ENCODE measurements at places on chromosomes 2 and 18. TPM values are rescaled to one million over a fixed set of nuclear protein-coding genes. Genes with fewer than 3 reads are reported as not detected.

DNA sequence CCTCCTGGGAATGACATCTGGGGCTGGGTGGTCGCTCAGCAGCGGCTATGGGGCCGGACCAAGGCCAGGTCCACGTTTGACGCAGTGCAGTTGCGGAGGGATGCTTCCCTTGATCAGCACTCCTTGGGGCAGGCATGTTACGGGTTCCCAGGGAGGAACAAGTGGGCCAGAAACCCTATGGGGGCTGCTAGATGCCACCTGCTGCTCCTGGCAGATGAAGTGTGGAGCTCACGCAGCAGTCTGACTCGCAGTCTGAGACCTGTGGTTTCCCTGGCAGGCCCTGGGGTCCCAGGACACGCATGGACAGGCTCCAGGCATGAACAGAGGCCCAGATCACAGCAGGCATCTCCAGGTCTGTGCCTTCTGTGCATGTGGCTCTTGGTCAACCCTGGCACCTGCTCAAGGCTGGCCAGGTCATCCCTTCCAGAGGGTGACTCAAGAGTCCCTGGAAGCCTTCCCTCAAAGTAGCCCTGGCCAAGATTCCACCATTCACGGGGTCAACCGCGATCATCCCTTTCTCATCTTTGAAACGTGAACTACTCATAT, 20.0 kb downstream of the KCNF1 start:
- peaks cover 27% of the 10 kb centered on the region for H3K4me1 ChIP-seq
- DNase-seq = no peak
- H3K4me3 ChIP-seq = no peak overlapping the region
- H3K27me3 ChIP-seq = peaks cover 36% of the 10 kb centered on the region
- H3K27ac ChIP-seq = no peak overlapping the region
- H3K36me3 ChIP-seq = no peaks in the 10 kb centered on the region

GRCh38 chr18:10343778-10344177, 110.7 kb upstream of the APCDD1 start:
- H3K4me3 ChIP-seq = no peak overlapping the region
- H3K4me1 ChIP-seq = no peaks in the 10 kb centered on the region
- DNase-seq = no peak
- no peak overlapping the region for H3K27ac ChIP-seq

GRCh38 chr2:69619725-69620124, 23.8 kb downstream of the AAK1 start:
- no peak overlapping the region for H3K27ac ChIP-seq
- H3K36me3 ChIP-seq = no peaks in the 10 kb centered on the region
- no peak overlapping the region for H3K4me3 ChIP-seq
- peaks cover 16% of the 10 kb centered on the region for H3K4me1 ChIP-seq
- no peaks in the 10 kb centered on the region for H3K27me3 ChIP-seq

DNA sequence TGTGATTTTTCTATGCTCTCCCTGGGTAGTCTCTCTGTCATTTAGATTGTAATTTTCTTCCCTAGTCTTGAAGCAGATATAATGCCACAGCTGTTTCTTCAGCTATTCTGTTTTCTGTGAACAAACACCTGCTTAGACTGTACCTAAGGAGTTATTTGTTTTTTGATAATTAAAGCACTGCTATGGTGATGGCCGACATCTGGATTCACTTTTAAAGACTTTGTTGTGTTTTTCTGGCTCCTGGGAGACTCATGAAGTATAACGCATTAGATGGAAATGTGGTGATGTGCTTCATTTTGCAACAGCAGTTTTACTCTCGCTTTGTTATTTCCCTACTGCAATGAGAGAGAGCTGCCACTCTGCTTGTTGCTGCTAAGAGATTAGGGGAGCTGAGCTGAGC, 15.7 kb upstream of the C2orf69 start:
- no peak overlapping the region for H3K4me3 ChIP-seq
- no peaks in the 10 kb centered on the region for H3K27me3 ChIP-seq
- no peak for DNase-seq
- no peak overlapping the region for H3K27ac ChIP-seq
- H3K4me1 ChIP-seq = peaks cover 8% of the 10 kb centered on the region
- no peaks in the 10 kb centered on the region for H3K36me3 ChIP-seq

DNA sequence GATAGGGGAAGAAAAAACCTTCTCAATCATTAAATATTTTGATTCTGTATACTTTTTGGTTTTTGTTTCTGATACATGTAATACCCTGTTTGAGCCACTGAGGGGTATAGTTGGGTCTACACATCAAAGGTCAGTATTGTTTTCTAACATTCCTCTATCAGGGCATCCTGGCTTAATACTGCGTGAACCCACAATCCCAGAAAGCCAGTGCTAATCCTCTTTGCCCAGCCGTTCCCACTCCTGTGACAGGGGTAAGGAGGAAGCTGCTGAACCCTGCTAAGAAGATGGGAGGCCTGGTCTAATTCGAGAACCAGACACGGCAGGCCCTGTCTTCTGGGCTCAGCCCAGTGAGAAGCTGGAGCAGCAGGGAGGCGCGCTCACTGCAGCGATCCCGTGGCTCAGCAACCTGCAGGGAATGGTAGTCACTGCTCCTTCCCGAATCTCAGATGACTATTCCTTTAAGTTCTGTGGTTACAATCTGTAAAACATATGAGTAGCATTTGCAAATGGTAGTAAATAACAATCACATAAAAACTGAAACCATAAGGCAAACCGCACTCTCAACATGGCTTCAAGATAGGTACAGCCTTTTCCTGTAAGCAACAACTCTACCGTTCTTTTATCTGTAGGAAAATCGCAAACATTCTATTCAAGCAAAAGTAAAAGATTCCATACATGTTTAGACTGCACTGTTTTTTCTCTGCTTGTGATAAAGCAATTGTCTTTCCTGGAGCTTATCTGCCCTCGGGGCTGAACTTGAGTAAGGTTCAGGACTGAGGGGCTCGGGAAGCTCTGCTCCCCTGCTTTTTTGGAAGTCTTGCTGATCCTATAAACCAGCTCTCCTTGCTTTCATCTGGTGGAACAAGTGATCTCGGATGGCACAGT, 87.0 kb downstream of the EPB41L3 start:
- no peak overlapping the region for H3K4me3 ChIP-seq
- H3K27ac ChIP-seq = no peak overlapping the region

DNA sequence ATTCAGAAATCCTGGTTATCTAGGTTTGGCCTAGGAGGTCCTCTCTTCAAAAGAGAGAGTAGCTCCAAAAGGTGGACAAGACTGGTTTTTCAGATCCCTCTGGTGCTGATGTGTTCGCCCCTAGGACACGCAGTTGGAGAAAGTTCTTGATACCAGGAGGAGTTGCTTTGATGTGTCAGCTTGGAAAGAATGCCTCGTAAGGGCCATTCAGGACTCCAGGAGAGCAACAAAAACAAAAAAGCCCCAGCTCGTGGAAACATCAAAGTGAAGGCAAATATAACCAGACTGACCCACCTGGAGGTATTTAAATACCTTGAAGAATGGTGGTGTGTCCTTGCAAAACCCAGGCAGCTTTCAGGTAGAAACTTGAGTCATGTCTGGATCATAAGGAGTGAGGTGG, 12.5 kb upstream of the LBH start:
- H3K27ac ChIP-seq = no peak overlapping the region
- H3K36me3 ChIP-seq = no peaks in the 10 kb centered on the region
- H3K4me1 ChIP-seq = no peaks in the 10 kb centered on the region
- no peak overlapping the region for H3K4me3 ChIP-seq

DNA sequence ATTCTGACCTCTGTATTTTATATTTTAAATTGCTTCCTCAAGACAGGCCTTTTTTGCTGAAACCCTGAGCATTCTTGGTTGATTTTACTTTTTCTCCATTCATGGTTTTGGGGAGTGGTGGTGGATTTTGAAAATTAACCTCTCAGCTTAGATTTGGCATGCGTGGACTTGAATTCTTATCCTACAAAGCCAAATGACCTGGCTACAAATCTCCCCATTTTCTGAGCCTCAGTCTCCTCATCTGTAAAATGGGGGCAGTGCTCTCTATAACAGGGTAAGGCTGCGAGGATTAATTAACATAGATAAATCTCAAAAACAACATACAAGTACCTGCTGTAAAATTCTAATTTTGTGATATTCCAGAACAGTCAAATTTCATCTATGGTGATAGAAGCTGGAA, 103.4 kb upstream of the CDCA7 start:
- H3K27ac ChIP-seq = no peak overlapping the region
- H3K4me3 ChIP-seq = no peak overlapping the region
- DNase-seq = no peak
- H3K27me3 ChIP-seq = no peaks in the 10 kb centered on the region

- no peaks in the 10 kb centered on the region for H3K36me3 ChIP-seq
- H3K27ac ChIP-seq = peak overlapping the region; percentile 88
- peaks cover 45% of the 10 kb centered on the region for H3K4me1 ChIP-seq
- no peak for DNase-seq
These were observed 537 bp upstream of the ZC3H15 start for GRCh38 chr2:186485576-186485870.

DNA sequence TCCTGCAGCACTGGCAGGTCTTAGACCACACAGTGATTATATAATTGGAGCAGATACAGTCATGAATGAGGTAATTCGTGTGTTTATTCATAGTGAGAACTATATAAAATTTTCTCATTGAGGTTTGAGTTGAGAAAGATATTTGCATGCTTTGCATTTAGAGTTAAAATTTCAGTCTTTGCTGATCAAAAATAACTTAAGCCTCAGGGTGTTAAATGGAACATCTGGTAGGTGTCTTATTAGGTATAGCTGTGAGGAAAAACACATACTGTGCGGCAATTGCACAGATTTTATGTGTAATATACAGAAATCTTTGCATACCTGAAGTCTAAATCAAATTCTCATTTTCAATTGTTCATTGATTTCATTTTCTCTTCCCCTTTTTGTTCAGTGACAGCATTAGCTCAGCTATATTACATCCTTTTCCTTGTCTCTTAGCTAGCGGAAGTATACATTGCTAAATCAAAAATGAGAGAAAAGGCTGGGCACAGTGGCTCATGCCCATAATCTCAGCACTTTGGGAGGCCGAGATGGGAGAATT, 21.2 kb downstream of the GORASP2 start:
- H3K27me3 ChIP-seq = no peaks in the 10 kb centered on the region
- no peak for DNase-seq
- H3K4me1 ChIP-seq = peaks cover 6% of the 10 kb centered on the region
- no peak overlapping the region for H3K4me3 ChIP-seq
- H3K36me3 ChIP-seq = peaks cover 75% of the 10 kb centered on the region

DNA sequence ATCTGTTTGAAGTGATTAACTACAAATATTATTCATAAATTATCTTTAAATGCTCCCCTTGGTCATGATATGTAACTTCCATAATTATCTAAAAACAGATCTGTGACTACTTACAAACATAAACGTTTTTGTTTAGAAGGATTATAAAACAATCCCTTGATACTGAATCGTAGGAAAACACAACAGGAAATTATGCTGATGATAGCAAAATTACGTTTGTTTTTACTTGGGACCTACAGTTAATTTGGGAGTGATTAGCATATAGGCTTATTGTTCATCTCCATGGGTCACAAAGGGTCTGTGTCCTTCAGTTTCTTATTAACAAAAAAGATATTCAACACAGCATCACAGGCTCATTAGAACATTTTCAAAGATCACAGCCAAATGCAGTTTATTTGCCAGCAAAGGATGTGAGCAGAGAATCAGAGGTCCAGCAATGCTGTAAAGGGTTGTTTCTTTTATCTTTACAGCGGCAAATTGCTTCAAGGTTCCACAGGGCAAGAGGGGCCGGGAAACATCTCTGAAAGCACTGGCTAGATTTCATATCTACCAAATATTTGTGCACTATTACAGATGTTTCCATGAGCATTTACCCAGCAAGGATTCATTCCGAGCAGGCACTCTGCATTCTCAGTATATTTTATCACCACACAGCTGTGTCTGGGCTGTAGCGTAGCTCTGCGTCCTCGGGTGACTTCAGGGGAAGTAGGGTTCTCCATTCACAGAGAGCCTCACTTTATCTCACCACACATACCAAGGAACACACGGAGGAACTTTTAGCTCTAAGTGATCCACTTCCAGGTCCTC, 4.1 kb downstream of the CCDC195 start:
- DNase-seq = no peak
- no peaks in the 10 kb centered on the region for H3K36me3 ChIP-seq
- H3K4me3 ChIP-seq = no peak overlapping the region
- H3K27ac ChIP-seq = no peak overlapping the region
- H3K4me1 ChIP-seq = 0 out of 2 replicates have a peak, but pooled peaks cover 6% of the 10 kb centered on the region
- H3K27me3 ChIP-seq = no peaks in the 10 kb centered on the region

DNA sequence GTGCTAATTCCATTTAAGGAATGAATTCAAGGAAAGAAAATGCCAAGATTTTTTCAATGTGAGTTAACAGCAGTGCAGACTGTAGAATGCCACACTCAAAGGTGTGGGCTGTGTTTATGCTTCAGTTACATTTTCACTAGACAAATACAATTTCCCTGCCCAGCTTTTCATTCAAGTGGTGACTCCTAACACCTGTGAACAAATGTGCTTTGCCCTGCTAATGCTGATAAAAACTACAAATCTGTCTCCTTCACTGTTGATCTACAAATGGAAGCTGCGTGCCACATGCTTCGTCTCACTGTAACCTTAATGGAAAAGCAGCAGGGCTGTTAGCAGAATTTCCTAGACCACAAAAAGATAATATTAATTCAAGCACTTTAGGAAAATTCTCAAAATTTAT, 19.8 kb upstream of the TCF4 start:
- H3K4me1 ChIP-seq = no peaks in the 10 kb centered on the region
- H3K4me3 ChIP-seq = no peak overlapping the region
- no peaks in the 10 kb centered on the region for H3K36me3 ChIP-seq
- no peak for DNase-seq
- no peak overlapping the region for H3K27ac ChIP-seq
- H3K27me3 ChIP-seq = no peaks in the 10 kb centered on the region

GRCh38 chr18:39960550-39960949, 1994.5 kb upstream of the PIK3C3 start:
- H3K4me3 ChIP-seq = no peak overlapping the region
- DNase-seq = no peak

DNA sequence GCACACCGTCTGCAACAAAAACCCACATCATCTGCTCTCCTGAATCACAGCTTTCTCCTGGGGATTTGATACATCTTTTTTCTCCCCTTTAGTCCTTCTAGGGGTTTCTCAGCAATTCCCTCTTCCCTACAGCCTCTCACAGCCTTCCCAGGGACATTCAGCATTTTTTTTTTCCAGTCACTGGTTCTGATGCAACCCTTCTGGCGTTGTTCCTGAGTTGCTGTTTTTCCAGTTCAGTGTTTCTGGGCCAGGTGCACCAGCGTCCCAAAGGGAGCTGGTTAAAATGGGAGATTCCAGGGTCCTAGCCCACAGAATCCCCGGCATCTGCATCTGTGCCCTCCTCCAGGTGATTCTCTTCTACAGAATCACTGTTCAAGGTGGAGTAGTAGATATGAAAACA, 36.1 kb downstream of the ADCY3 start:
- H3K36me3 ChIP-seq = no peaks in the 10 kb centered on the region
- no peak overlapping the region for H3K27ac ChIP-seq
- DNase-seq = no peak
- H3K4me1 ChIP-seq = 0 out of 2 replicates have a peak, but pooled peaks cover 13% of the 10 kb centered on the region
- H3K4me3 ChIP-seq = no peak overlapping the region
- peaks cover 15% of the 10 kb centered on the region for H3K27me3 ChIP-seq

- DNase-seq = no peak
- H3K4me3 ChIP-seq = no peak overlapping the region
- 0 out of 2 replicates have a peak, but pooled peaks cover 3% of the 10 kb centered on the region for H3K4me1 ChIP-seq
- H3K27ac ChIP-seq = no peak overlapping the region
These were observed 484.3 kb downstream of the PTPRM start for GRCh38 chr18:8051453-8051852.

Gene ACSL3
- total RNA-seq = 305 TPM

Gene PJVK
- 1.2 TPM for total RNA-seq

Gene AKAIN1
- total RNA-seq = not detected

Gene KIAA2012
- not detected for total RNA-seq

Gene ALKAL2
- 0.22 TPM for total RNA-seq

Gene LYPD6
- 0.06 TPM for total RNA-seq

Gene CFAP210
- total RNA-seq = 0.14 TPM

Gene CTAGE1
- total RNA-seq = 0.02 TPM

Gene DRC1
- 0.07 TPM for total RNA-seq

Gene VSNL1
- total RNA-seq = 63.2 TPM

Gene HOXD13
- total RNA-seq = not detected

All from HepG2 (cell line).